ENCODE measurements at places on chromosomes 1 and 21.

- no peak for DNase-seq
These were observed 36.7 kb upstream of the IL20 start for GRCh38 chr1:206828765-206829164.

DNA sequence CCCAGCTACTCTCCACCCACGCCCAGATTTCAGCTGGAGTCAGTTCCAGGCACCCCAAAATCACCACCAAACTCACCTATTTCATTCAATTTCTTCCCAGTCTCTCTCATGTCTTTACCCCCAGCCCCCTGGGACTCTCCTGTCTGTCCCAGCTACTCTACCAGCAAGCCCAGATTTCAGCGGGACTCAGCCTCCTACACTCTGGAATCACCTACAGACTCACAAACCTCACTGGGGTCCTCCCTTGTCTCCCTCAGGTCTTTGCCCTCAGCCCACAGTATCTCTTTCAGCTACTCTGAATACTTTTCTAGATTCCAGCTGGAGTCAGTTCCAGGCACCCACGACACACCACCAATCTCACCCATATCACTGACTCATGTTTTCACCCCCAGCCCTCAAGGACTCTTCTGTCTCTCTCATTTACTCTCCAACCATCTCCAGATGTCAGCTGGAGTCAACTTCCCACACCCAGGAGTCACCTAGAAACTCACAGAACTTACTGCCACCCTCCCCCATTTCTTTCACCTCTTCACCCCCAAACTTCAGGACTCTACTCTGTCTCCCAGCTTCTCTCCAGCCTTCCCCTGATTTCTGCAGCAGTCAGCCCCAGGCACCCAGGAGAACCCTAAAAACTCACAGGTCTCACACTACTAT is 1529.3 kb upstream of the TPTE start:
- DNase-seq, result no peak

GRCh38 chr1:164518692-164519332 is 40.2 kb upstream of the PBX1 start:
- DNase-seq, result no peak

- no peak for DNase-seq
These were observed 10.9 kb downstream of the GJA8 start for GRCh38 chr1:147913362-147913942.

- DNase-seq, result no peak
These were observed 67.7 kb downstream of the RAP1GAP start for GRCh38 chr1:21601278-21602048.

- no peak for DNase-seq
These were observed 143.6 kb upstream of the LMO4 start for GRCh38 chr1:87185077-87185476.

DNA sequence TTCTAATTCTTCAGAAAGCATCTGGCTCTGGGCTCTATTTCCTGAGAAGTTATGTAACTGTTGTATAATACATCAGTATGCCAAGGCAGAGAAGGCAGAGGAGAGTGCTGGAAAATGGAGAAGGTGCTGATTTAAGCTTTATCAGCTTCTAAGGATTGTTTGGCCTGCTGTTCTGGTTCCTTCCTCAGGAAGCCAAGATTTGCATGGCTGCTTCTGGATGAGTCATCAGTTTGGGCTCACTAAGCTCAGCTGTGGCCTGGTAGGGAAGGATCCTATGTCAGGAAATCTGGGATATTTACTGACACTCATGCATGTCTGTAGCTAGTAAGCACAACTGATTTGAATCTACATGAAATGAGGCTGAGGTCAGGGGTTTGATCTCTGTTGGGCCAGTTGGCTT is 73.2 kb upstream of the ADGRL4 start:
- no peak for DNase-seq

DNA sequence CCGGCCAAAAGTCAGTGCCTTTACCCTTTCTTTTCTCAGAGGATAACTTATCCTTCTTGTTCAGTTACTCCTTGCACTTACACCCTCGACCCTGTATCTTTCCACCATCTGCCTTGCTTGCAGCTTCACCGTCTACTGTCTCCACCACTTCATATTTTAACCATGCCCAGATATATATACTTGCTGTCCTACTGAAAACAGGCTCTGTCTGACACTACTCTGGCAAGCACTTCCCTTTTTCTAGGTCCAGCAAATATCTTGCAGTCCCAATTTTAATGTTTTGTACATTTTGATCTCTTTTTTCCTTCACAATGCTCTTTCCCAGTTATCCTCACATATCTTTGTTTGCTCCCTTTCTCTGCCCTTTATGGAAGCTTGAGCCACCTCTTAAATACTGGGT is 308.6 kb downstream of the TPR start:
- DNase-seq, result no peak

DNA sequence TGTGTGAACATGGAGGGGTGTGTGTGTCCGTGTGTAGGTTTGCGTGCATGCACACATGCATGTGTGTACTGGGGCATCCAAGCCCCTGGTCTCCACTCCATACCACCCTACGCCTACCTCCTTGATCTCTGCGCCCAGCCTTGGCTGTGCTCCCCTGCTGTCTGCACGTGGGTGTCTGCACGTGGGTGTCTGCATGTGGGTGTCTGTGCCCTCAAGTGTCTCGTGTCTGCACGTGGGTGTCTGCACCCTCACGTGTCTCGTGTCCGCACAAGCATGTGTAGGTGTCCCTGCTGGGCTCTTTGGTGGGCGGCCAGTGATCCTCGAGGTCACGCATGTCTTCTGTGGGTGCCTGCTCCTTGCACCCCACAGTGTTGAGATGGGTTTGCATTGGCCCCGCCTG is 21.1 kb downstream of the RNF223 start:
- no peak for DNase-seq

DNA sequence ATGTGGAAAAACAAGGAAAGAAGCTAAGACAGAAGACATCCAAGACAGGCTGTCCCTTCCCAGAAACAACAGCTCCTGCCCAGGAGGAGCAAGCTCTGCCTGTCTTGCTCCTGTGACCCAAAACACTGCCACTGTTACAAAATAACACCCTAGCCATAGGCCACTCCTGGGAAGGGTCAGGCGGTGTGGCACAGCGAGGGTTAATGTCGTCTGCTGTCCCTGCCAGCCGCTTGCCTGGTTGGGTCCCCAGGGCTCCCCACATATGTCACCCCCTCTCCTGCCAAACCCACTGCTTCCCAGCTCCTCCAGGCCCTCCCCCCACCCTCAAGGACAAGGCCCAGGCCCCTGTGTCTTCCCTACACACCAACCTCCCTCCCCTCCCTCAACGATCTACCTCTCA is 3.9 kb upstream of the NHLH1 start:
- no peak for DNase-seq

- no peak for DNase-seq
These were observed 122.9 kb upstream of the DAB1 start for GRCh38 chr1:57546549-57547330.

- DNase-seq, result no peak
These were observed 10.1 kb downstream of the DIPK1A start for GRCh38 chr1:92951141-92951582.

DNA sequence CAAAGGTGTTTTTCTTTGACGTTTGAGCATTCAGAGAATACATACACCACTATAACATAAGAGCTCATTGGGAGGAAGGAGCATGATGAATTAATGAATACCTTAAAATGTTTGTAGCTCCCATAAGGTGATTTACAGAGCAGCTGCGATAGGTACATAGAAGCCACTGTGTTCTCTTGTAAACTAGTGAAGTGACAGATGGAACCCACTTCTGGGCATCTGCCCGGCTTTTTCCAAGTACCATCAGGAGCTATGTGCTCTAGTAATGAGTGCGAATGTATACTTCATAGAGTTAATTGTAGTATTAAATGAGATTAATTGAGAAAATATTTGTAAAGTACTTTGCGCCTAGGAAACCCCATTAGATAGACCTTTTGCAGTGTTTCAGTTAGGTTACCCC is 48.4 kb downstream of the HENMT1 start:
- no peak for DNase-seq

GRCh38 chr1:60874718-60875117 is 207.6 kb upstream of the NFIA start:
- DNase-seq, result no peak

GRCh38 chr1:34176830-34177603 is at the start of gene C1orf94:
Gene C1orf94, plus strand, starts transcription at chr1:34176907. Its CDS starts 883 bp downstream, at chr1:34177790.
- no peak for DNase-seq
